Astrocyte of the cerebellum (primary cell): ENCODE measurements at places on chromosomes 6 and 20.

DNA sequence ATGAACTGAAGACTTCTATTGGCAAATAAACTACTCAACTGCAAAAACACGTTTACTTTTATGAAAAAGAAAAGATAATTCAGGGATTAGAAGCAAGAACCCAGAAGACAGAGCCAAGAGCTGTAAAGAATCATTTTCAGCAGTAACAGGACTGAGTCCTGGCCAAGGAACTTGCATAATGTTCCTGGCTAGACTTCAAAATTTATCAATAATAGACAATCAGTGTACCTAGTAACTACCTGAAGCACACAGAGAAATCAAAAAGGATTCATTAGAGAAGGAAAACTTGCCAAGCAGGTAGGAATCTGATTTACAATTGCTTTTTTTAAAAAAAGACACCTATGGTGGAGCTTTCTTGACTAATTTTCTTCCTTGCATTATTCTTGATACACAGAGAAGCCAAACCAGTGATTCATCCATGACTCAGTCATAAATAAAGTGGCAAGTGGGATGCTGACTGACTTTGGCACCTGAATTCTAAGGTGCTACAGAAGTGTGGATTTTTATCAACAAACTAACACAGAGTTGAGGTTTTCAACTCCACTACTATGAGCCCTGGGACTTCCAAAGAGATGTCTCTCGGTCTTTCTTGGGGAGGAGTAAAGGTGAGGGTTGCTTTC is 281.3 kb downstream of the BMP7 start:
- DNase-seq = no peak

DNA sequence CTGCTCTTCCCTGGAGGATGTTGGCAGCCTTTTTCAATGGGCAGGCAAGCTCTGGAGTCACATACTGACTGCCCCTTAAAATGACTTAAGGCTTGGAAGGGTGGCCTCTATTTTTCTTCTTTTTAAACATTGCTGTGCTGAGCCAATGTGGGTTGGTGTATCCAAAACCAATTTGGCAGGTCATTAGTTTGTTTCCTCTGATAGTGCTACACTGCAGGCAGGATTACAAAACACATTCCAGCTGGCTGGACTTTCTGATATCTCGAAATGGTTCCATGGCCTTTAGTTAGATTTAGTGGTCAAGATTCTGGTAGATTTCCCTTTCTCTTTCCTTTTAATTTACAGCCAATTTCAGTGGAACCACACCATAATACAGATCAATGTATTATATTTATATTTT is 28.1 kb upstream of the BMP2 start:
- DNase-seq = no peak

- no peak for DNase-seq
Observed at GRCh38 chr6:144804246-144804790, 519.2 kb downstream of the UTRN start.

DNA sequence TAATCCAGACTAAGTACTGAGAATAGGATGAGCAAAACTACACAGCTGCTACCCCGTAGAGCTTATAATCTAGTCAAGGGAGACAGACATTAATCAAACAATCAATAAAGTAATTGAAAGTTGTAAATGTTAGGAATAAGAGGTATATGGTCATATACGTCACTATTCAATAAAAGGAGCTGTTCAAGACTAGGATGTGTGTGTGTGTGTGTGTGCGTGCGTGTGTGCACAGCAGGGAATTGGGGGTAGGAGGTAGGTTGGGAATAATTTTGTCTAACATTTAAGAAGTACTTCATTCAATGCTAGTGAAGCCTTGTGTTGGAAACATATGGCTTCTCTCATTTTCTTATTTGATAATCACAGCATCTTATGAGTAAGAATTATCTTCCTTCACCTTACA is 41.8 kb downstream of the SESN1 start:
- no peak for DNase-seq

- DNase-seq = no peak
Observed at GRCh38 chr6:47822856-47823554, 41.2 kb downstream of the OPN5 start.

- DNase-seq = no peak
Observed at GRCh38 chr6:37587866-37588734, 88.4 kb upstream of the CCDC167 start.

- DNase-seq = no peak
Observed at GRCh38 chr20:43746344-43747137, 19.7 kb upstream of the GTSF1L start.

DNA sequence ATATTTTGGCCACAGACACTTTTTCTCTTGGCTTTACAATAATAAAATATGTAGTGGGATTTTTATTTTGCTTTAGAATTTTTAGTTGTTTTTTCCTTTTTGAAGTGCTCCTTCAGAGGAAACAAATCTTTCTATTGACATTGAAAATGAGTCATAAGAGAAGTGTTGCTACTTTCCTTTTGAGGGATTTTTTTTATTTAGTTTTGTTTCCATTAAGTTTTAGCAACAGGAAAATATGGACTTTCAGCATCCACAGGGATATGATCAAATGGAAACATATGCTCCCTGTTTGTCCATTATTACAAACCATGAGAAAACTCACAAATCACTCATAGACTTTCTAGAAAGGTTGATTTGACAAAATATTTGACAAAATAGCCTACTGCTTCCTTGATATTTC is 65.3 kb upstream of the BMP2 start:
- DNase-seq = no peak

DNA sequence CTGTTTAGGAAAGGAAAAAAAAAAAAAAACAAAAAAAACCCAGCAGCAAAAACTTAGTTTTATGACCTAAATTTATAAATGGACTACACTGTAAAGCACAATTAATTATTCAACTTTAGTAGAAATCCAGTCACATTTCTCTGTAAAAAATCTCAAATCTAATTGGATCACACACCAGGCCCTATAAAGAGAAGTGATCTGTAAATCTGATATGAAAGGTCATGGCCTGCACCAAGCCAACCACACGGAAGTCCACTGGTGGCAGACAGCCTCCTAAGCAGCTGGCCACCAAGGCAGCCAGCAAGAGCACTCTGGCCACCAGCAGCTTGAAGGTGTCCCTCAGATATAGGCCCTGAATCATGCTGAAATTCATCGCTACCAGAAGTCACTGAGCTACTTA is 131.6 kb downstream of the HFE start:
- no peak for DNase-seq

DNA sequence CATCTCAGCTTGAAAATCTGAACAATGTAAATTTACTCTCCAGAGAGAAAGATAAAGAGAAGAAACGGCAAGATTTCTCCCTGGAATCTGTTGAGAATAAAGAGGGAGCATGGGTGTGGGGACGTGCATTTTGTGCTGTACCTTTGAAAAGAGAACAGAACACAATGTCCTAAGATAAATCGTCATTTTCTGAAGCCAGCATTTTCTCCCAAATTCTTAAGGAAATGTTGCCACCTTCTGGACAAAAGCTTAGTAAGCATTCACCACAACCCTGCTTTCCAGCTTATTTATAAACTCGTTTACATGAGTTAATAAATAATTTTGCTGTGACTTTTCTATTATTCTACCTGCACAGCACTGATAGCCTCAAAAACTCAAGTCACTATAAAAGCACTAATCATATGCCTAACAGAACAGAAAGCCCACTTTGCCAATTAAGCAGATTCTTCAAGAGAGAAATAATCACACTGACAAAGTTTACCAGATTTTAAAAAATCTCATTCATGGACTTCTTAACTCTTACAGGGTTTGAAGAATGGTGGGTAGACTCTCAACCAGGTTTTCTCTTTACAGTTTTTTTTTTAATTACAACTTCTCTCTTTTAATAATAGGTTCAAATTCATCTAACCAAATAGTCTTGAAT is 155.8 kb downstream of the MBOAT1 start:
- DNase-seq = peak; percentile 55

DNA sequence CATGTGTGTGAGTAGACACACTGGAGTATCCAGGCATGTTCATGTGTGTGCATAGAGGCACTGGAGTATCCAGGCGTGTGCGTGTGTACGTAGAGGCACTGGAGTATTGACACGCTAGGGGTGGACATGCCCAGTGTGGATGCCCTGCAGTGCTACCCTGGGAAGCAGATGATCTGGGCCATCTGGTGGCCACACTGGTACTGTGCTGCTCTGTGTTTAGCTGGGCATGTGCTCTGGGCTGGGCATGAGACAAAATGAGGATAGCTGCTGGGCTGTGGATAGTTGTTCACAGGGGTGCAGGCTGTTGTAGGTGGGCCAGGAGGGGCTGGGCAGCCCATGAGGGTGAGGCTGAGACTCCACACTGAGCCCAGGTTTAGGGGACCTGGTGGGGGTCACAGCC is 24.0 kb upstream of the NPBWR2 start:
- no peak for DNase-seq

GRCh38 chr6:161351858-161352257 is 78.0 kb upstream of the AGPAT4 start:
- no peak for DNase-seq

GRCh38 chr6:154572556-154572955 is 62.1 kb upstream of the CNKSR3 start:
- DNase-seq = no peak

DNA sequence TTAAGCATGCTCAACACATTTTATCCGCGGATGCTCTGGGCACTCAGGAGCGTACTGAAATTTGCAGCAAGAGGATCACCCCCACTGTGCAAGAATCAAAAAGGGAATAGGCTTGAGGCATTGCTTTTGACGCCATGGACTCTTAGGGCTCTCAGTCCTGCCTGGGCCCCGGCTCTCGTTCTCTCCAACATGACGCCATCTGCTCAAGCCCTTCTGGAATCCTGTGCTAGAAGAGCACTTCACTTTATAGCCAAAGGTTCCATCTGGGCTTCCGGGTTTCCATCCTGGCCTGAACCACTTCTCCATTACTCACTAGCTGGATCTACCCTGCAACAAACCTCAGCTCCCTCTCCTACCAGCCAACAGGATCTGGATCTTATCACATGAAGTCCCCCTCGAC is 105.3 kb downstream of the FOXF2 start:
- no peak for DNase-seq

- DNase-seq = no peak
Observed at GRCh38 chr6:82915666-82916065, 150.0 kb downstream of the UBE3D start.

DNA sequence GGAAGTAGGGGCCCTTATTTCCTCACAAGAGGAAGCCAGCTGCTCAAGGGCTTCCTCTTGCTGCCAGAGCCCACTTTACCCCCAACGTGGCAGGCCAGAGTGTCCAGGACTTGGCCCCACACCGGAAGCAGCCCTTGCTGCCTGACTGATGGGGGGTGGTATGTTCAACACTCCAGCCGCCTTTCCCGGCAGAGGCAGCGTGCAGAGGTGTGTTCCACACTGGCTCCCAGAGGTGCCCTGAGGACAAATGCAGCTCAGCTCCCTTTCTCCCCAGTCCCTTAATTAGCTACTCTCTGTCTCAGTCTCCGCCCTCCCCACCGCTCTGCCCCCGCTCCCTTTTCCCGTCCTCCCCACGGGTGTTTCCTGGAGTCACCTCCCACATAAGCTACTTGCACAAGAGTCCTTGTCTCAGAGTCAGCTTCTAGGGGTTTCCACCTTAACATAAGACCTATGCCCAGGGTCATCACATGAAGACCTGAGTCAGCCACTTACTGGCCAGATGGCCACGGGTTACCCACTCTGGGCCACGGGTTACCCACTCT is 61.7 kb upstream of the SHLD1 start:
- DNase-seq = no peak

GRCh38 chr20:10110151-10110550 is 75.4 kb downstream of the ANKEF1 start:
- peak; percentile 38 for DNase-seq

DNA sequence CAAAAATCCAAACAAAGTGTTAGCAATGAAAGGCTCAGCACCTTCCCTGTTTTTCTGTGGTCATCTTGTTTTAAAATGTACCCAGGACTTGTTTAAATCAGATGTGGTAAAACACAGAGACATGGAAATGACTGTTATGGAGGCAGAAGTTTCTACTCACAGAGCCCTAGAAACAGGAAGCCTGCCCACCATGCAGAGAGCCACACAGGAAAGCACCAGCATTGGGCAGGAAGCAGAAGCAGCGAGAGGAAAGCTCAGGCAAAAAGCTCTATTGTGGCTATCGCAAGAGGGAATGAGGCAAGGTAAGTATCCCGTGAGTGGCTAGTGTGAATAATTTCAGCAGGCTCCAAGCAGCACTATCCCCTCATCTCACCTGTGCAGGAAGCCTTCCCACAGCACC is 42.8 kb downstream of the GPR6 start:
- DNase-seq = no peak
